Subcutaneous preadipocyte (primary cell): ENCODE measurements at places on chromosomes 1 and 21. TPM values are rescaled to one million over a fixed set of nuclear protein-coding genes. Genes with fewer than 3 reads are reported as not detected.

Gene TRNP1
- total RNA-seq: 23.9 and 58.6 TPM in 2 replicates

Gene KMO
- total RNA-seq: under 0.01 TPM in 2 replicates

Gene PATJ
- 3.5 and 3.7 TPM in 2 replicates for total RNA-seq

Gene MRPL24
- 40.3 and 52.2 TPM in 2 replicates for total RNA-seq

Gene ASAP3
- total RNA-seq: 39.9 and 68.0 TPM in 2 replicates

Gene NUF2
- total RNA-seq: 11.4 and 18.0 TPM in 2 replicates
